Jurkat, Clone E6-1 (cell line): ENCODE measurements at places on chromosomes 5 and 9.

GRCh38 chr5:2391566-2391965 lies 359.9 kb downstream of the IRX2 start:
- DNase-seq = no peak

DNA sequence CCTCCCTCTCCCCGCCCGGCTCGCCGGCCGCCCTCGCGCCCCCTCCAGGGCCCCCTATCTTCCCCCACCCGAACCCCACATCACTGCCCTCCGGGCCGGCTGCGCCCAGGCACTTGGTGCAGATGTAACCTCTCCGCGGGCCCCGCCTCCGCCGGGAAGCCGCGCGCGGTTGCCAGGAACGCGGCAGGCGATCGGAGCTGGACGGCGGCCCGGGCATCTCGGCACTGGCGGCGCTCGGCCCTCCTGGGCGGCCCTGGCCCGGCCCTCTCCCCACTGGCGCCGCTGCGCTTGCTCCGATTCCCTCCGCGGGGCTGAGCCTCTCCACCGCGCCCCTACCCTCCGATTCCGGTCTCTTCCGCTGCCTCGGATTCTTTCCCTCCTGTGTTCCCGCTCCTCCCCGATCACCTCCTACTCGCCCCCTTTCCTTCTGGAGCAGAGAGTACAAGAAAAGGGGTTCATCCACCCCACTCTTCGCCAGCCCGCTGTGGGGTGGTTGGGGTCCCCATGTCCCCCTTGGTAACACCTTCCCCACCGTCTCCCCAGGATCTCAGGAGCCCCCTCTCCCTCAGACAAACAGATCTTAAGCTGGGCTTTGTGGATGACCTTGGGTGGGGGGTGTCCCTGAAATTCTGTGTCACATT lies 70.6 kb downstream of the C9orf50 start:
- no peak for DNase-seq

DNA sequence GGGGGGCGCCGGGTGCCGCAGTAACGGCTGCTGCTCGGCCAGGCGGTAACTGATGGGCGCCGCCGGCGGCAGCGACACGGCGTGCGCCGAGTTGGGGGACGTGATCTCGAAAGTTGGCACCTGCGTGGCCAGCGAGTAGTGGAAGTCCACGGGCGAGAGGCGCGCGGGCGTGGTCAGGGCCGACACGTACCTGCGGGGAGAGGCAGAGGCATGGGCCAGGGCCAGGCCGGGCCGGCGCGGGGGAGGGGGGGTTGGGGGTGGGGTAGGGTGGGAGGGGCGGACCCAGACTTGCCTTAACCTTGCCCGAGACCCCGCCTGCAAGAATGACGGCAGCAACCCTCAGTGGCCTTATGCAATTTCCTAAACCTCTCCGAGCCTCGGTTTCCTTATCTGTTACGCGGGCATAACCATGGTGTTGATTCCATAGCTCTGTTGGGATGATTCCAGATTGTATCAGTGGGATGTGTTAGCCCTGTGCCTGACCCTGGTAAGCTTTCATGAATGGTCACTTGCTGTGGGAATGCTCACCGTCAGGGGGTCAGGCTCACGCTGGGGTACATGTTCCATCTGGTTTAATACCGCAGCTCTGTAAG lies 53.0 kb downstream of the PSD2 start:
- DNase-seq = peak; percentile 23

DNA sequence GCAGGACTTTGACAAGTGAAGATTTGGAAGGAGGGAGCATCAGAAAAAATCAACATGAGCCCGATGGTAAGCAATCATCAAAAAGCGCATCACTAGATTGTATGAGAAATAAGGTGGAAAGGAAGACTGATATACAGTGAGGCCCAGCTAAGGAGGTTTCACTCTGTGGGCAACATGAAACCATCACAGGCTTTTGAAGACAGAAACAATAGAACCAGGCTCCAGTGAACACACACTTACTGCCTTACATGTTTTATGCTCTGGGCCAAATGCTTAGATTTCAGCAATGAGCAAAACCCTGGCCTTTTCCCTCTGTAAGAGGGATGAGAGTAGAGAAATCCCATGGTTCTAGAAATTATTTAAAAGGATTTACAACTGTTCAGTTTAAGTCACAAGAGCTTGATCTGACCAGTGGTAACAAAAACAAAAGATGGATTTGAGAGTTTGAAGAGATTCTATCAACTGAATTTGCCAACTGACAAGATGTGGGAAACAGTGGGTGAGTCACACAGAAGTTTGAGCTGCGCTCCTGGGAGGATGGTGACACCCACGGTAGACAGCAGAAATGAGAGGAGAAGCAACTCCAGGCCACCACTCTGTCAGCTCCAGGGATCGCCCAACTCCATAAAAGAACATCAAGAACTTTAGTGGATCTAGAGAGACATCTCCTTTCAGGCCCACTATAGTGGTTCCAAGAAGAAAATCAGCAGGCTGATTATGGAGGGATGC lies 261.8 kb downstream of the MCTP1 start:
- no peak for DNase-seq

DNA sequence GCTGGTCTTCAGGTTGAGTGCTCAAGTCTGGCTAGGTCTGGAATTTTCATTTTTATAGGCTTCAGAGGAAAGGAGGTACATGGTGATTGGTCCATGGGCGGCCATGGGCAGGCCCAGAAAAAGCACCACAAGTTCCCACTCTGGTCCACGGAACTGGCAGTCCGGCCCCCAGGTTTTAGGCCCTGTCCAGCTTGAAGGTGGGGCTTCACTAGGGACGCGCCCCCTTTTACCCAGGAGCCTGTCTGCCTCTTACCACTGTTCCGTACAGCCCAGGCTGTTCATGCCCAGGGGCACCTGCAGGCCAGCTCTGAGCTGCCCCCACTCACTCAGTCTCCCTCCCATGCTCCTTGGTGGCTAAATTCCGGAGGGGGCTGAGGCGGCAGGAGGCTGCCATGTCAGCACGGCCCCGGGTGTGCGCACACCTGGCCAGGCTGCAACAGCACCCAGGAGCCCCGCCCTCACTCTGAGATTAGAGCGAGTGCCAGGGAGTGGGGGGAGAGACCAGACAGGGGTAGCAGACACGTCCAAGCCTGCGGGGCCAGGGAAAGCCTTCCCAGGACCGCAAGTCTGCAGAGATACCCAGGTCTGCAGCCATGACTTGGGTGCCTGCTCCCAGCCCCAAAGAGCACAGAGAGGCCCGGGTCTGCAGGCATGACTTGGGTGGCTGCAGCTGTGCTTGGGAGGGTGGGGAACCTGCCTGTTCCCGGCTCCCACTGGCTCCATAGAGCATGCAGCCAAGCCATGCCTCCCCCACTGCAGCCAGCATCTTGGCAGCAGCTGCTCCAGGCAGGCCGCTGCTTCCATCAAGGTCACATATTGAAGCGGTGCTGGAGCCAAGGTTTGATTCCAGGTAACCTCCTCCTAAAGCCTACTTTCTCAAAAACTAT lies 390.2 kb upstream of the SGCD start:
- DNase-seq = no peak
